ENCODE measurements at places on chromosomes 1 and 21.

- DNase-seq = no peak
These were observed 18.3 kb downstream of the EDN2 start for GRCh38 chr1:41466146-41466545.

DNA sequence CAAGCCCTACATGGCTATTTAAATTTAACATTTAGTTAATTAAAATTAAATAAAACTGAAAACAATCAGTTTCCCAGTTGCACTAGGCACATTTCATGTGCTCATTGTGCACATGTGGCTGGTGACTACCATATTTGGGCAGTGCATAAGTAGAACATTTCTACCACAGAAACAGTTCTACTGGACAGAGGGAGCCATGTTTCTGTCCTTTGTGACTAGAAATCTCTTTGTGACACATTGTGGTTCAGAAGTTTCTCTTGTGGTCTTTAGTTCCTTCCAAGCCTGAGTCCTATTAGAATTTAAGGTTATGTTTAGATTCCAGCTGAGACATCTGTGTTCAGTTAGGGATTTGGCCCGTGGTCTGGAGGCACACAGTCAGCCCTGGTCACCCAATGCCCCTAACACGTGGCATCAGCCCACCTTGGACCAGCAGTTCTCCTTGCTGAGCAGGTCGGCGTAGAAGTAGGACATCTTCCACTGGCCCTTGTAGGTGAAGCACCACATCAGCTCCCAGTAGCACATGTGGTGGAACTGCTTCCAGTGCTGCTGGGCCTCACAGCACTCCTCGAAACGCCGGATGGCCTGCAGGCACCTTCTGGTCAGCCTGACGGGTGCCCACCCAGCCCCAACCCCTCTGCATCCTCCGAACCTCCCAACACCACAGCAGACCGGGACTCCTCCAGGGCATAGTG is 29.1 kb downstream of the TTC39A start:
- no peak for DNase-seq

DNA sequence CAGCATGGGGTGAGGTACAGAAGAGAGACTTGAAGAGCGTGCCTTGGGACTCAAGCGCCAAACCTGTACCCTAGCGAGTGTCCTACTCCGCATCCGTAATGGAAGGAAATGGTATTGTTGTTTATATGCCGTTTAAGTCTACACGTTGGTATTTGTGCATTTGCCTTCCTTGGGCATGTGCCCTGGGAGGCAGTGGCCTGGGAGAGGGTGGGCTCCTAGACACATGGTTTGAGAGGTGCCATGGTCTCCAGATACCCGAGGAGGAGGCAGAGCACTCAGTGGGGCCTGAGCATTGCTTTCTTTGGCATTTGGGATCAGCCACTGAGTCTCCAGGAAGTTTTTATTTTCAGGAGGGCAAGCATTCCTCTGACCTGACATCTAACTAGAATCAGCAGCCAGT is 6.5 kb downstream of the ZNF672 start:
- no peak for DNase-seq

- DNase-seq = no peak
These were observed 204.5 kb upstream of the LRRC7 start for GRCh38 chr1:69363236-69363635.

GRCh38 chr21:28885853-28886177 is 106.9 kb downstream of the LTN1 start:
- no peak for DNase-seq

DNA sequence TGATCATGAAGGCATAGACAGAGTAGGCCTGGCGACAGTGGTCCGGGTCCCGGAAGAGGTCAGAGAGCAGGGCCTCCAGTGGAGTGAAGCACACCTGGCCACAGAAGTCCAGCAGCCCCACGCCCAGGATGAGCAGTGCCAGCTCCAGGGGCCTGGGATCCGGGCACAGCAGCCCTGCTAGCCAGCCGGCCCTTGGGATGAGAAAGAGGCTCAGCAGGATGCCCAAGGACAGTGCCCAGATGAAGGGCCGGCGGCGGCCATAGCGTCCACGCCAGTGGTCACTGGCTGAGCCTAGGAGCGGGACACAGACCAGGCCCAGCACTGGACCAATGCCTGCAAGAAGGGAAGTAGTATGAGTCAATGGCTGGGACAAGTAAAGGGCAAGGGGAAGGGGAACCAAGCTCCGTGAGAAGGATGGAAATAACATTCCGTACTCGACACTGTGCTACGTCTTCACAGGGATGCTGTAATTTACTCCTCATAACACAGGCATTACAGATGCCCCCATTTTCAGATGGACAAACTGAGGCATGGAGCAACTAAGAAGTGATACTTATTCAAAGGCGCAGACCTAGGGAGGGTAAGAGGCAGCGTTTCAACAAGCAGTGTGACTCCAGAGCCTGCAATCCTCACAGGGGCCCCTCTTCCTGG is 16.9 kb downstream of the SLC45A3 start:
- DNase-seq = no peak

DNA sequence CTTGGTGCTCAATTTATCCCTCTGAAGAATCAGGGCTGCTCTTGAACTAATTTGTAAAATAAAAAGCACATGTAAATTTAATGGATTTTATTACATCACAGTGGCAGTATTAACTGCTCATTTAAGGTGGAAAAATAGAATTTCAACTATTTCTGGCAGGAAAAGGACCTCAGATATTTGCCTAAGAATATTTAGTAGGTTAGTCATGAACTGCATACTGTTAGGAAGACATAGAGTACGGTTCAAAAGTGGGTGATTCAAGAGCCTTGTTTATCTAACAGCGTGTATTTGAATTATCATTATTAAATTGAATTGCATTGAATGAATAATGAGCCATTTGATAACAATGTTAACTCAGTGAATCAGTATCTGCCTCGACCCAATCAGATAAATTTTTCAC is 248.8 kb upstream of the PBX1 start:
- DNase-seq = no peak

- DNase-seq = no peak
These were observed 62.6 kb upstream of the SPAG17 start for GRCh38 chr1:118247593-118247992.

Data from CD4-positive, alpha-beta T cell treated with Interleukin-4 for 1 hour (primary cell).